GM13977 (cell line): ENCODE measurements at places on chromosomes 6 and 20.

- no peak for DNase-seq
These were observed 125.9 kb downstream of the COL9A1 start for GRCh38 chr6:70176842-70177550.

- DNase-seq, result no peak
These were observed 11.2 kb downstream of the ZNF337 start for GRCh38 chr20:25685276-25686080.

DNA sequence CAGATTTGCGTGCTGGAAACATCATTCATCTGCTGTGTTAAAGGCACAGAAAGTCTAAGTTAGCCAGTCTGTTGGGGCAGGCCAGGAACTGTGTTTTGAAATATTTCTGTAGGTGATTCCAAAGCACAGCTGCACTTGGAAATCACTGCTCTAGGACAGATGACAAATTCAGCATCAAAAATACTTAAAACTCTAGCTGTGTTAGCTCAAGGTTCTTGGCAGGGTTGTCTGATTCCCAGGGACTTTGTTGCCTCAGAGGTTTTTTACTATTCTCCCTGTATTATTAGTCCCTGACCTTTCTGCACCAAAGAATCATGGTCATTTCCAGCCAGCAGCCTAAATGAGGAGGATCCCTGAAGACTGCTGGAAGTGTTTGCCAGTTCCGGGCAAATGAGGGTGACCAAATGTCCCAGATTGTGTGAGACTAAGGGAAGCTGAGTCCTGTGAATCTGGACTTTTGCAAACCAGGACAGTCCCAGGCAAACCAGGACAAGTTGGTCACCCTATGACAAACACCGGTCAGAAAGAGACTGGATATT is 84.3 kb upstream of the TMEM30A start:
- no peak for DNase-seq

DNA sequence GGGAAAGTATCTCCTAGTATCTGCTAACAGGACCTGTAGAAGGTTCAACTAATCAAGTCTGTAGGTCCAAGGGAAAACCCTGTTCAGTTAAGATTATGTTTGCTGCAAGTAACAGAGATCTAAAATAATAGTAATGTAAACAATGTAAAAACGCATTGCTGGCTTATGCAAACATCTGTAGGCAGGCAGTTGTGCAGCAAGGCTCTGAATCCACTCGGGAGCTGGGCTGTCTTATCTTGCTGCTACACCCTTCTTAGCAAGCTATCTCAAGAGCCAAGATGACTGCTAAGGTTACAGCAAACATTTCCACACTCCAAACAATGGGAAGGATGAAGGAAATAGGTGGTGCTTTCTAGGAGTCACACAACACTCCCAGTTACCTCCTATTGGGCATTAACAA is 397.3 kb upstream of the NRSN1 start:
- no peak for DNase-seq
